ENCODE measurements at places on chromosomes 2 and 18.

GRCh38 chr2:197196541-197197180 is 113.9 kb downstream of the ANKRD44 start:
- DNase-seq = no peak

GRCh38 chr2:122858075-122858702 is 1102.7 kb downstream of the TSN start:
- no peak for DNase-seq

DNA sequence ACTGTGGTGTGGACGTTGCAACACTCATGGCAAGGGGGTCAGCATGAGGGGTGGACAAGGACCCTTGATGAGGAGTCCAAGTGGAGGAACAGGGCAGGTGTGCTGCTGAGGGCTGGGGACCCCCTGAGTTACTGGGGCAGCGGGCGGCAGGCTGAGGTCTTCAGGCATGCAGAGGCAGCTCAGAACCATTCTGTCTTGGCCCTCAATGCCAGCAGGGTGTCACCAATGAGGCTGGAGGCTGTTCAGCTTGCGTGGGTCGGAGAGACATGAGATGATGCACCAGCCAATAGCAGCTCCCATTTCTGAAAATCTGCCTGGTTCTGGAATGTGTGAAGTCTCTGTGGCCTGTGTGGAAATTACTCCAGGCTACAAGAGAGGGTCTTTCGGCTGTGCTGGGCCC is 105.4 kb downstream of the INHBB start:
- DNase-seq = no peak

GRCh38 chr2:232632229-232632903 is 1.0 kb upstream of the EFHD1 start:
- DNase-seq = no peak

- no peak for DNase-seq
Observed at GRCh38 chr2:162915858-162916257, 77.3 kb upstream of the KCNH7 start.

DNA sequence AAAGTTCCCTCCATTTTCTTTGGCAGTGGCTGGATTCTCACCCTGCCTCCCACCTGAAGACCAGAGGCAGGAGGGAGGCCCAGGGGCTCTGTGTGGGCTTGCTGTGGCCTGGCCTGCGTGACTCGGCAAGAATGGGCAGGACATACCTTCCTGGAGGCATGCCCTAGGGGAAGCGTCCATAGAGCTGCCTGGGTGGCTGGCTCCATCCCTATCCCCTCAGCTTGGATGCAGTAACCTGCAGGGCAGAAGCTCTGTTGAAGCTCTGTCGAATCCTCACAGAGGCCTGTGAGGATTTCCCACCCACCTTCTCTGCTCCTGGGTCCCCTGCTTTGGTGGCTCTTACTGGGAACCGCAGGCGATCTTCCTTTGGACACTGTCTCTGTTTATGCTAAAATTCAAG is 1.3 kb upstream of the PRSS56 start:
- DNase-seq = no peak

DNA sequence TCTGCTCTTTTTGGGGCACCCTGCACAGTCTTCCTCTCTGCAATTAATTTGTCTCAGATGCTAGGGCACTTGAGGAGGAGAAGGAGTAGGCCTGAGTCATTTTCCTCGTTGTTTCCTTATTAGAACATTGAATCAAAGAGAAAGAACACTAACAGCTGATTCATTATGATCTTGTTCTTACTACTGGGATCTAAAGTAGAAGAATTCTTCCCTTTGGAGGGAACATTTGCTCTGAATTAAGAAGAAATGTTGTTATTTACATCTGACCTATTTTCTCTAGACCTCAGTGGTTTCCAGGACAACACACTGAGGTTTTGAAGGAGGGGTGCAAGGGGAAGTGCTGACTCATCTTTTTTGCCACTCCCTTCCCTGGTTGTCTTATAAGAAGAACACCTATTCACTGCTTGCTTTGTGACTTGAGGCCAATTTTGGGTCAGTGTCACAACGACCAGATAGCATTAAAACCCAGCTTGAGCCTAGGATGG is 24.3 kb upstream of the STAT1 start:
- DNase-seq = no peak

GRCh38 chr2:10826026-10826425 is 13.4 kb upstream of the PDIA6 start:
- DNase-seq = no peak

- peak; percentile 81 for DNase-seq
Observed at GRCh38 chr2:10919771-10920621, 8.3 kb downstream of the KCNF1 start.

GRCh38 chr18:6629635-6630140 is 99.8 kb upstream of the ARHGAP28 start:
- DNase-seq = no peak

DNA sequence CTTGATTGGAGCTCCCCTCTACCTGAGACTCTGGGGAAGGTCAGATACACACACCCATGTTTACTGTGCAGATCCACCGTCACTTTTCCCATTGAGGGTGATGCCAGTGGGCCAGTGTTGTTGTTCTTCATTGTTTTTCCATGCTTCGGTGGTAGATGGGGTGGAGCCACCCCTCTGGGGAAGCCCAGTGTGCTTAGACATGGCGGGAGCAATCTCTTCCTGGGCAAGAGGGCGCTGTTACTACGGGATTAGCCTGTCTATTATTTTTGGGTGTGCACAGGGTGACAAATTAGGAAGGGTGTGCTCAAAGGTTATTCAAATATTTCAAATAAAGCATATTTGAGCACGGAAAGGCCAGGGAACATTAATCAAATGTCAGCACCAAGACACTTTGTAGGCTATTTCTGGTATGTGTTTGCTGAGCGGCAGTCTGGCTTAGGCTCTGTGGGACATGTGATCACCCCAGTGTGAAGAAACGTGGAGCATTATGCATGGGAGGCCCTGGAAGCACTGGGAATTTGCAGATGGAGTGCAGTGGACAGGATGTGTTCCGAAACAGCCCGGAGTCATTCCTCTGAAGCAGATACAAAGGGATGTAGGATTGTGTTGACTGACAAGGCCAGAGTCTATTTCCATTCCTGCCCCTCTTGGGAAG is 34.8 kb upstream of the SMIM21 start:
- no peak for DNase-seq

DNA sequence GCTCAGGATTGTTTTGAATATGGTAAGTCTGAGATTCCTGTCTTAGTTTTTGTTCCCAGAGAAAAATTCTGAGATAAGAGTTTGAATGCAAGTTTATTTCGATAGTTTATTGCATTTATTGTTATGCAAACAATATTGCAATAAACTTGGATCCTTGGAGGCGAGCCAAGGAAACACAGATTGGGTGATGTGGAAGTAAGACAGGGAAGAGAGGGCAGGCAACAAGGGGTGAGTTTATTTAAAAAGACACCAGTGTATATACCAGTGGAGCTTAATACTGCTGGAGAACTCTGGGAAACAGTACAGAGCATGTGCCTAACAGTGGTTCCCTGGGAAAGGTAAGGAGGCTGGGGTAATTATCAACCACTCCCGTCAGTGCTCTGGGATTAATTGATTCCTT is 87.5 kb upstream of the NEDD4L start:
- no peak for DNase-seq

Data from NCI-H187 (cell line).